ENCODE measurements at places on chromosomes 1 and 21. TPM values are rescaled to one million over a fixed set of nuclear protein-coding genes. Genes with fewer than 3 reads are reported as not detected.

The KRTAP7-1 gene
- not detected for total RNA-seq

The AIRE gene
- not detected for total RNA-seq

The NUAK2 gene
- 31.2 TPM for total RNA-seq

The RNF11 gene
- 39.2 TPM for total RNA-seq

The OPRD1 gene
- 0.14 TPM for total RNA-seq

The PPCS gene
- 38.7 TPM for total RNA-seq

The DFFB gene
- total RNA-seq, result 3.9 TPM

The KRTAP19-8 gene
- not detected for total RNA-seq

The NADK gene
- 35.0 TPM for total RNA-seq

The G0S2 gene
- 2.4 TPM for total RNA-seq

The ANKRD65 gene
- not detected for total RNA-seq

The KRTAP21-2 gene
- not detected for total RNA-seq

The SIM2 gene
- total RNA-seq, result 11.7 TPM

The B3GALT5 gene
- 0.23 TPM for total RNA-seq

The STIL gene
- total RNA-seq, result 10.9 TPM

The OR6N1 gene
- not detected for total RNA-seq

The TGFB2 gene
- total RNA-seq, result 23.5 TPM

The HCRTR1 gene
- not detected for total RNA-seq

The LCE6A gene
- total RNA-seq, result not detected

The C1orf87 gene
- not detected for total RNA-seq

The OR14A2 gene
- total RNA-seq, result not detected

The DLGAP3 gene
- 0.18 TPM for total RNA-seq

The GNL2 gene
- 54.1 TPM for total RNA-seq
